Dermis blood vessel endothelial cell (primary cell): ENCODE measurements at places on chromosomes 4 and X. TPM values are rescaled to one million over a fixed set of nuclear protein-coding genes. Genes with fewer than 3 reads are reported as not detected.

GRCh38 chrX:136646602-136647239 lies 1.2 kb upstream of the CD40LG start:
- DNase-seq = no peak

- DNase-seq = peak; percentile 24
These were observed 1.4 kb upstream of the GPR173 start for GRCh38 chrX:53047228-53047627.

- DNase-seq = no peak
These were observed 25.0 kb downstream of the MEPE start for GRCh38 chr4:87857789-87858188.

The GAB1 gene
- total RNA-seq = 25.8 and 34.5 TPM in 2 replicates
